ENCODE measurements at places on chromosomes 6 and 20.

GRCh38 chr20:7959484-7959883 lies 19.2 kb upstream of the HAO1 start:
- DNase-seq: no peak

GRCh38 chr20:8246716-8247115 lies 114.7 kb downstream of the PLCB1 start:
- no peak for DNase-seq

DNA sequence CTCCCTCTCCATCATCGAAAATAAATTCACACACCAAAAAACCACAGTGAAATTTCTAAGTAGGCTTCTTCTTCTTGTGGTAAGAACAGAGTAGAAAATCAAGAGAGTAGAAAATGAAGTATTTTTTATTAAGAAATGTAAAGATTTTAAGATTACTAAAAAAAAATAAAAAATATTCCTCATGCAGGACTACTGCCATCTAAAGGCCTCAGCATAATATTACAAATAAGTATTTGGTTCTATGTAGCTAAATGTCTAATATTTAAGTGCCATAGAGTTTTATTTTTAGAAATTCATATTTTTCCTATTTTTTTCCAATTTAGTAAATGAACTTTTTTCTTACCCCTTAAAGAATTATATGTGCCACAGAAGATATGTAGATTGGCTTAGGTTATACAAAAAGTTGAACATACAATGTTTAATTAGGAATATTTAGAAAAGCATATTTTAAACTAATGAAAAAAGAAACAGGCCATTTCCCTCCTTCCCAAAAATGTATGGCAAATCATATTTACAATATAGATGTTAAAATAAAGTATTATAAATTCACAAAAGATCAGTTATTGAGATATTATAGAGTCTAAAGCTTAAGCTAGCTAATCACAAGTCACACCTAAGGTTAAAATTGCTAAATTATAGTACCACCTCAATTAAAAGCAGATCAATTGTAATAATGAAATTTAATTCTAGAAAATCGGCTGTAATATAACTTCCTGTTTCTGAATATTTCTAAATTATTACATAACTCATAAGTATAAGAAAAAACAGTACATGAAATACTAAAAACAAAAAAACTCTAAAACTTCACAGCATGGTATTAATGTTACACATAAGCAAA lies 3.5 kb upstream of the NT5DC1 start:
- DNase-seq: no peak

DNA sequence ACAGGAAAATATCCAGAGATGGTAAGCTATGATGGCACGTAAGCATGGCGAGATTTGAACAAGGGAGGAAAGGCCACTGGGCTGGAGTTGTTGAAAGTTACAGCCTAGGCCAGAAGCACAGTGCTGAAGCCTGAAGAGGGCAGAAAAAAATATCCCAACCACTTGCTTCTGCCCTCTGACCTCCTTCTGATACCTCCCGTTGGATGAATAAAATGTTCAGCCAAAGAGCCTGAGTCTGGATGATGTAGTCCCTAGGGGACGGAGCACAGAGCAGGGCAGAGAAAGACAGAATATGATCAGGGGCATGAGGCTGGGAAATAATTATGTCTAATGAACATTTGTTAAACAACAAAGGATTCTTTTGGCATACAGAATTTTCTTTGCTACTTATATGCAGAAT lies 19.7 kb downstream of the KLHL31 start:
- no peak for DNase-seq

DNA sequence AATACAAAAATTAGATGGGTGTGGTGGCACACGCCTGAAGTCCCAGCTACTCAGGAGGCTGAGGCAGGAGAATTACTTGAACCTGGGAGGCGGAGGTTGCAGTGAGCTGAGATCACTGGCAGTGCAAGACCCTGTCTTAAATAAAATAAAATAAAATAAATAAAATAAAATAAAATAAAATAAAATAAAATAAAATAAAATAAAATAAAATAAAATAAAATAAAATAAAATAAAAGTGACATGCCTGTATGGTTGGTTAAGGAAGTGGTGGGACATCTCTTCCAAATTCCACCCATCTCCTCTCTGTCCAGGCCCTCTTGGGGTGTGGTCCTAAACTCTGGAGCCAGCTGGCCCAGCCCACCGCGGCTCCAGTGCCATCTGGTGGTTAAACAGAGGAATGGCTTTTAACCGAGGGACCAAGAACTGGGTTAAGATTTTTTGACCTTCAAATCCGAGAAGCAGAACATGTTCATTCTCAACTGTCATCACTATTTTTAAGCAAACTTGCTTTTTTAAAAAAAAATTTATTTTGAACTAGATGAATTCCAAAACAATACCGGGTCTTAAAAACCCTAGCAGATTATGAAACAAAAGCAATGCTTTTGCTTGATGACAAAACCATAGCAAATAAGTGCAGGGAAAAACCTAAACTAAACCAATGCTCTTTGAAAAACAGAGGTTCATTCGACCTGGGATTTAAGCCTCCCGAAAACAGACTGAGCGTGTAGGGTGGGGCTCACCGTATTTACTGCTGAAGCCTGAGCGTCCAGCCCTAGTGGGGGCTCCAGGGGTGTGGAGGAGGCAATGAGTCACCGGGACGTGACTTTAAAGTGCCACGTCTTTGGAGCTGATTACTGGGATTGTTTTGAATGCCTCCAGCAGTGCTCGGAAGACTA lies 68.8 kb downstream of the CDC5L start:
- DNase-seq: no peak

- no peak for DNase-seq
Observed at GRCh38 chr6:10561611-10562199, 40.6 kb downstream of the GCNT2 start.

GRCh38 chr20:32663335-32664011 lies 10.3 kb downstream of the C20orf203 start:
- no peak for DNase-seq

DNA sequence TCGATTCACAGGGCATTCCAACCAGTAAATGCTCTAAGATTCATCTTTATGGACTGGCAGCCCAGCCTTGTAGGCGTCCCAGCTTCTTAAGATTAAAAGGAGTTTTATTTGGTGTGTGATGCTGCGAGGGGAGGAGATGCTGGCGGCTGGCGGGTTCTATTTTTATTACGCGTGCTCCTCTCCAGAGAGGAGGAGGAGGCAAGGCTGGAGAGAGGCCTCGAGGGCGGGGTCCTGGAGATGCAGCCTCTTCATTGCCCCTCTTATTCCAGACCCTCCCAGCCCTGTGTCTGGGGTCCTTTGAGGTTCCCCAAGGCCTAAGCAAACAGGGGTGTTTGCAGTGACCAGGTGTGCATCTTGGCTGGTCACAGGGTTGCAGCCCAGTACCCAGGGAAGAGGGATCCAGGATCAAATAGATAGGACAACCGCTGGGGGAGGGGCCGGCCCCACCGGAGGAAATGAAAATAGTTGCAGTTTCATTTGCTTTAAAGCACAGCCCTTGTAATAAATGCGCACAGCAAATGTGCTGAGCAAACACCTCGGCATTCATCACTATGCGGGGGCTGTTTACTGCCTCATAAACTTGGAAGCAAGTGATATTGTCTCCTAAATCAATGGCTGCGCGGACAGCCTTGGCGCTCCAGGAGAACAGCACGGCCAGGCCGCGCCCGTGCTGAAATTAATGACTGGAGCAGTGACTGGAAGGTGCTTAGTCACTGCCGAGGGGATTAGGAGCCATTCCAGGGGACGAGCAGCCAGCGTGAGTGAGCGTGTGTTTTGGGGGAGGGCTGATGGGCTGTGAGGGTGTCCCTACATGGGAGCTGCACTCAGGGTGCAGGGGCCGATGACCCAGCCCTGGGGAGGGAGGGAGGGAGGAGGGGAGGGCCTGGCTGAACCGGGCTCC lies 83.0 kb downstream of the TMEM242 start:
- no peak for DNase-seq

GRCh38 chr6:38004908-38005307 lies 185.4 kb downstream of the ZFAND3 start:
- DNase-seq: no peak

GRCh38 chr6:110561696-110562095 lies 85.3 kb upstream of the SLC22A16 start:
- DNase-seq: no peak

DNA sequence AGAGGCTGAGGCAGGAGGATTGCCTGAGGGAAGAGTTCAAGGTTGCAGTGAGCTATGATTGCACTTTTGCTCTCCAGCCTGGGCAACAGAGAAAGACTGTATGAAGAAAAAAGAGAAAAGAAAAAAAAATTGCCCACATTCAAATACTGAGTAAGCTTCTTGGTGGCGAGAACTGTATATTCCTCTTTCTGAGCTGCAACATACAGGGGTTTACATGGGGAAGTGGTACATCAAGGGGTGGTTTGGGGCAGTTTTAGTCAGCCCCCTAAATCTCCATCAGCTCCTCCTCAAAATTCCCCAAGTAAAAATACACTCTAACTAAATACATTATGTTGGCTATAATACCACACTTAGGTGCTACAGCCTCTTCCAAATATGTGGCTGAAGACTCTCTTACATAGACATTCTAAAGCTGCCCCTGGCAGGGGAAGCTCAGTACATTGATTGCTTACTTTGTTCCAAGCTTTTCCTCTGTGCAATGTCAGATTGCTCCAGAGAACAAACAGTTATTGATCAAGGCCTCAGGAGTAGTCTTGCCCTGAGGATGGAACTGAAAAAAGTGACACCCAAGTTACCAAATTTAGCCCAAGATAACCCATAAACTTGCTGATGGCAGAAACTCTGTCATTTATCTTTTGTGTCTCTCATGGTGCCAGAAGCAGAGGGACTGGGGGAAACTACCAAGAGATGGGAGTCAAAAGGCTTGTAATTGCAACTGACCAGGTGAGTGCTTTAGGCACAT lies 107.4 kb upstream of the RIPOR2 start:
- DNase-seq: no peak

DNA sequence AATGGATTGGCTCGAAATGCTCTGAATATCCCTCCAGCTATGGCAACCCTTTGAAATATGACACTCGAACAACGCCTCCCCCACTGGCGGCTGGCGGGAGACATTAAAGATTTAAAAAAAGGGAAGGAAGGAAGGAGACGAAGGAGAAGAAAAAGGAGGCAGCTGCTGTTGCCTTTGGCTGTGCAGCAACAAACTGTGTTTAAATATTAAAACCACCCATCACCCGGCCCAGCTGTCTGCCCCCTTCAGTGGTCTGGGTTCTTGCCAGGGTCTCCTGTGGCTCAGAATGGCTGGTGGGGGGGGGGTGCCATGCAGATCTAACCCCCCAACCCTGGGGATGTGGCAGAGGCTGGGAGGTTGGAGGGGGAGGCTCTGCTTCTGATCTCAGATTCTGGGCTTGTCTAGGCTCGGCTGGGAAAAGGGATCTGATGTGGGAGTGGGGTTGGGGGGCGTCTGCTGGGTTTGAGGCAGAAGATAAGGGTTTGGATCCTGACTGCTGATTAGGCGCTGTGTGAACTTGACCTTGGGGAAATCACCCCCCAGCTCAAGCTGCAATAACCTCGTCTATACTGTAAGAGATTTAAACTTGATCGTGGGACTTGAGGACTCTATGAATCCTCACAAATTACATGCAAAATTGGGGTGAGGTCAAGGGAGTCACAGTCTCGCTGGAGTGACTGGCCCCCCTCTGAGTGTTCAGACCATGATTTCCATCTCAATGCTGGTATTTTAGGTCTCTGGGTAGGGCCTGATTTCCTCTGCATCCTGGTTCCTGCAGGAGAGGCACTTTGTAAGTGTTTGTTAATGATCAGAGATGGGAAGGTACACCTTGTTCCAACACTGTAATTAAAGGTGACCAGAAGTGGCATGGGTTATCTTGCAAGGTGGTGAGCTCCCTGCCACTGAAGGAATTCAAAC lies 40.3 kb upstream of the BLCAP start:
- DNase-seq: no peak

Measured in T-helper 2 cell (primary cell).